Effector CD4-positive, alpha-beta T cell (primary cell): ENCODE measurements at places on chromosomes 6 and 20.

GRCh38 chr20:25692499-25692898 lies 4.2 kb downstream of the ZNF337 start:
- no peak for DNase-seq

DNA sequence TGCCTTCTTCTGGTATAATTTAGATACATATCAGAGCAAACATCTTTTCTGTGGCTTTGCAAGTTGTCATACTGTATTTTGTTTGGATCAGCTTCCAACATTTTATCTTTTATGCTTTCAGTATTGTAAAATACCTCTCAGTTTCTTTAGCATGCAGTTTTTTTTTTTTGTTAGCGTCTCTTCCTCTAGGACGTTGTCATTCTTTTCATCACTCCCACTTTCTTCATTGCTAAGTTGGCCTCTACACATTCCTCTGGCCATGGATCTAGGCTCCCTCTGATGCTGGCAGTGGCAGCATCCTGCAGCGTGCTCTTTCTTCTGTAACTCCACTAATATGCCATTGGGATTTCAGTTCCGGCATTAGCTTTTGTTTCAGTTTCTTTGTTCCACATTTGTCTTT lies 21.7 kb downstream of the RPRD1B start:
- DNase-seq, result no peak

GRCh38 chr6:6547110-6547879 lies 41.2 kb upstream of the LY86 start:
- peak; percentile 64 for DNase-seq

GRCh38 chr6:105251689-105252088 lies 71.9 kb upstream of the POPDC3 start:
- no peak for DNase-seq

GRCh38 chr6:73640179-73640750 lies 13.5 kb downstream of the SLC17A5 start:
- no peak for DNase-seq

- DNase-seq, result no peak
Observed at GRCh38 chr20:34562641-34563040, 4.1 kb downstream of the MAP1LC3A start.
